Esophagus muscularis mucosa (tissue), 4 donors: ENCODE measurements at places on chromosomes 5 and 9. TPM values are rescaled to one million over a fixed set of nuclear protein-coding genes. Genes with fewer than 3 reads are reported as not detected.

GRCh38 chr9:111389406-111389805 lies 59.4 kb upstream of the OR2K2 start:
- DNase-seq = no peak

GRCh38 chr5:133952729-133953567 lies 15.5 kb downstream of the C5orf15 start:
- no peak for DNase-seq

DNA sequence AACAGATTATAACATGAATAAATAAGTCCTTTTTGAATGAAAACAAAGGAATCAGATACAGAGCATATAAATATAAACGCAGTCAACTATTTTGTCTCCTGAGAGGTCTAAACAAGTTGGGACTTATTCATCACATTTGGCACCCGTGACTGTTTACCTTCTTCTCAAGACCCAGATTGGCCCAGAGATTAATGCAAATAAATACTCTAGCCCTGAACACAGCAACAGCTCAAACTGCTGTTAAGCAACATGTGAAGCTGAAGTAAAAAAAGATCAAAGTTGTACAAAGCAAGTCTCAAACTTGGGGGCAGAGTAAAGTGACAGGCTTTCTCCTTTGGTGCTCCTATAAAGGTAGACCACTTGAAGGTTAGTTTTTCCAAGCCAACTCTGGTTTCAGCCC lies 95.0 kb upstream of the NR5A1 start:
- no peak for DNase-seq

DNA sequence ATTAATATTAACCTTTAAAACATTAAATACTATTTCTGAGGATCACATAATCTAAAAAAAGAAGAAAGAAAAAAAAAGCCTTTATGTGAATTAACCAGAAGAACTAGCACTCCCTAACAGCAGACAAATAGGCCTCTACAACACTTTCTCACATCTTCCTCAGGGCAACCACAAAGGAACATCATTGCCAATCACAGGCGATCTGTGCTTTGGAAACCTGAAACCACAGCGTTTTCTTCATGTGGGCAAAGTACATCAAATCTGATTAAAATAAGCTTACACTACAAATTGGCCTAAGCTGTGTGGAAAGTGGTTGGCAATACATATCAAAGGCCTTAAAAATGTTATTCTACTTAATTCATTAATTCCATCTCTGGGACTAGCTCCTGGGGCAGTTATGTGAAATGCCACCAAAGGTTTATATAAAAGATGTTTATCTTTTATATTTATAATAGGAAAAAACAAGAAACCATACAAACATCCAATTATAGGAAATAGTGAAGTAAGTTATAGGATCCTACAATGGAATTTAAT lies 184.8 kb upstream of the TBCA start:
- DNase-seq = no peak

DNA sequence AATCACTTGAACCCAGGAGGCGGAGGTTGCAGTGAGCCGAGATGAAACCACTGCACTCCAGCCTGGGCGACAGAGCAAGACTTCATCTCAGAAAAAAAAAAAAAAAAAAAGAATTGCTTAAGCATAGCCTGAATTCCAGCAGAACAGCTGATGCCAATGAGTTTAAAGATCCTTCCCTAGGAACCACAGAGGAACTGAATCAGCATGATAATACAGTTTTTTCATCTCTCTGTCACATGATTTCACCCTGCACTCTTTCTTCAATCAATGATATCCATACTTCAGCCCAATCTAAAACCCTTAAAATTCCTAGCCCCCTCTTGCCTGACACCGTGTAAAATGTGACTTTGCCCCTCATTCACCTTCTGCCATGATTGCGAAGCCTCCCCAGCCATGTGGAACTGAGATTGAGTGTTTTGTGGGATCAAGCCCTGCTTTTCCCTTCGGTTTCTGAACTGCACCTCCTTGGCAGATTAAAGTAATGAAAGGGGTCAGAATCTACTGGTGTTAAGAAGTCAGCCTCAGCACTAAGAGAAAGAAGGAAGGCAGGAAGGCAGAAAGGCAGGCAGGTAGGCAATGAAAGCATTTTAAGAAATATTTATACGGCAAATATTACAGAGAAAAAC lies 20.9 kb upstream of the DMXL1 start:
- DNase-seq = no peak

DNA sequence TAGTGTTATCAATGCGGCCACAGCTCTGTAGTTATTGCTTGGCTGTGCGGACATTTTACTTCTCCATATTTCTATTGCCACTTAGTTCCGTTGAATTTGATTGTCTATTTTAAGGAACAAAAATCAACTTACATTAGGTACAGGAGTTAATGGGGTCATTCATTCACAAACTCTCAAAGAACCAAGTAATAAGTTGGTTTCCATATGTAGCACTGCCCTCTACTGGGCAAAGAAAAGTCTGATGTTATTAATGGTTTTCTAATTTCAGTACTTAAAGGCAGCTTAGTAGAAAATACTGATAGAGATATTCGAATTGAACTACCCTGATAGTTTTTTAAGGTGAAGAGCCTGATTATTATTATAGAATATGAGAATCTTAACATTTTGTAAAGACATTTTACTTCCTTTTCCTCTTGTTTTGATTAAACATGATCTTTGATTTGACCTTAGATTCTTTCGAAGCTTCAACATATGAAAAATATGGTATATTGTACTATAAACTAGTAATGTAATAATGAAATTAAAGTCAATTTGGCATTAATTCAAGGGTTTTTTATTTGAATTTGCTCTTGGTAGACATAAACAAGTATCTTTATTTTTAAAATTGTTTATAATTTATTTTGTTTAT lies 119.5 kb upstream of the CTNND2 start:
- DNase-seq = no peak

DNA sequence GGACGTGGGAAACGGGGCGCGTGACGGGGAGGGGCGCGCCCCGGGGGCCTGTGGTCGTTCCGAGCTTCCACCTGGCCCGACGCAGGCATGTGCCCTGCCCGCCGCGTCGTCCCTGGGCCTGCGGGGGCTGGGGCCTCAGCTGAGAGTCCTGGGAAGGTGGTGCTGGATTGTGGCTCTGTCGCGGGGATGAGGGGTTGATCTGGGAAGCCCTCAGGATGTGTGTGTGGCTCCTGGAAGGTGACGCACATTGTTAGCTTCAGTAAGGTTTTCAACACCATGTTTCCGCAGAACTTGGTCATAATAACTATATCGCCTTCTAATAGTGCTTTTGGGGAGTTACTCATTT lies 589.1 kb downstream of the MTRR start:
- no peak for DNase-seq

DNA sequence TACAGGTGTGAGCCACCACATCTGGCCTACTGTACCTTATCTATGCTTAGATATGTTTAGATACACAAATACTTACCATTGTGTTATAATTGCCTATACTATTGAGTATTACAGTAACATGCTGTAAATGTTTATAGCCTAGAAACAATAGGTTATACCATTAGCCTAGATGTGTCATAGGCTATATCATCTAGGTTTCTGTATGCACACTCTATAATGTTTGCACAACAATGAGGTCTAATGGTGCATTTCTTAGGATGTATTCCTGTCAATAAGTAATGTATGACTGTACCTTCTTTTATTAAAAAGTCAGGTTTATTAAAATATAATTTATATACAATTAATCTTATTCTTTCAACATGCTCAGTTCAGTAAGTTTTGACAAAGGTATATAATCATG lies 683.1 kb downstream of the LRRC70 start:
- DNase-seq = no peak

DNA sequence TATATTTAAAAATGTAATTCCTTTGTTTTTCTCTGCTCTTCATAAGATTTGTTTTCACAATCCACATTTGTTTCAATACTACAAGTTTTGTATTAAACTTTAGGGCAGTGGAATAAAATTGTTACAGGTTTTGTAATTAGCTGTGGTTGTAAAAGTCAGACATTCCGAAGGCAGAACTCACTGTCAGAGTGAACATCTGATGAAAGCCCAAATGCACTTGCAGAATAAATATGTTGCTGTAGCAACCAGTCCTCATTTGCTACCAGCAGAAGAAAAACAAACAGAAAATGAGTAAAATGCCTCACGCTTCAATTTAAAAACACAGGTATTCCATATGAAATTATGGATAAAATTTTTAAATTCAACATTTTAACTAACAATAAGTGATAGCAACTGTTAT lies 740.1 kb upstream of the FAM174A start:
- no peak for DNase-seq

DNA sequence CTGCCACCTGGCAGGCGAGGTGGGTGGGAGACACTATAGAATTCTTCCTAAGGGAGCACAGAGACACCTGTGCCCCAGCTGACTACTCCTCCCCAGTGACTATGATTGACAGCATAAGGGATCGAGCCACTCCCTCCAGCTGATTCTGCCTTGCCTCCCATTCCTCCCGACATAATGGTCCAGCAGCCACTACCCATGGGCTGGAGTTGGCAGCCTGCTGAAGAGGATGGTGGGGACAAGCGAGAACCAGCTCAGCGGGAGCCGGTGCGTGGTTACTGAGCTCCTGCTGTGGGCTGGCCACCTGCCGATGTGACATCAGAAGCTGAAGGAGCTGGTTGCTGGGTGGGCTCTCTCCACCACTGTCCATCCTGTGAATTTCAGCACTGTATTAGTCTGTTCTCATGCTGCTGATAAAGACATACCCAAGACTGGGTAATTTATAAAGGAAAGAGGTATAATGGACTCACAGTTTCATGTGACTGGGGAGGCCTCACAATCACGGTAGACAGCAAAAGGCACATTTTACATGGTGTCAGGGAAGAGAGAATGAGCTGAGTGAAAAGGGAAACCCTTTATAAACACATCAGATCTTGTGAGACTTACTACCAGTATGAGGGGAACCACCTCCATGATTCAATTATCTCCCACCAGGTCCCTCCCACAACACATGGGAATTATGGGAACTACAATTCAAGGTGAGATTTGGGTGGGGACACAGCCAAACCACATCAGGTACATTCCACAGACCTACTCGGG lies 12.1 kb upstream of the NCS1 start:
- DNase-seq = no peak

GRCh38 chr9:69293156-69293555 lies 31.9 kb upstream of the ENTREP1 start:
- DNase-seq = no peak

- no peak for DNase-seq
These were observed 14.3 kb downstream of the TTC1 start for GRCh38 chr5:160023007-160023907.

GRCh38 chr5:151667083-151667482 lies 19.6 kb downstream of the SPARC start:
- no peak for DNase-seq

DNA sequence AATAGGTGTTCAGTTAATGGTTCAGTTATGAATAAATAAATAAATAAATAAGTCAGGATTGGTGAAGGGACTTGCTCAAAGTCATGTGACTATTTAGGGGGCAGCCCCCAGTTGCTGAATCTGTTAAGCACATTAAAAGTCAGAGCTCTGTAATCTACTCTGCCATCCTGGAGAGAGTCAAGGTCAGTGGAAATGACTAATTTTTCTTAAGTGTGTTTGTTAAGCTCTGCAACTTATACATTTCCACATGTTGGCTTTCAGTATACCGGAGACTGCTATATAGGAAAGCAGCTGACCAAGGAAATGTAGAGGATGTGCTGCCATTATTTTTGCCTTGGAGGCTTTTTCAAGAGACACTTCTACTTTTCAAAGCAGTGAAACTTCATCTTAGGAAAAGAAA lies 57.9 kb downstream of the KIAA1958 start:
- DNase-seq = no peak

DNA sequence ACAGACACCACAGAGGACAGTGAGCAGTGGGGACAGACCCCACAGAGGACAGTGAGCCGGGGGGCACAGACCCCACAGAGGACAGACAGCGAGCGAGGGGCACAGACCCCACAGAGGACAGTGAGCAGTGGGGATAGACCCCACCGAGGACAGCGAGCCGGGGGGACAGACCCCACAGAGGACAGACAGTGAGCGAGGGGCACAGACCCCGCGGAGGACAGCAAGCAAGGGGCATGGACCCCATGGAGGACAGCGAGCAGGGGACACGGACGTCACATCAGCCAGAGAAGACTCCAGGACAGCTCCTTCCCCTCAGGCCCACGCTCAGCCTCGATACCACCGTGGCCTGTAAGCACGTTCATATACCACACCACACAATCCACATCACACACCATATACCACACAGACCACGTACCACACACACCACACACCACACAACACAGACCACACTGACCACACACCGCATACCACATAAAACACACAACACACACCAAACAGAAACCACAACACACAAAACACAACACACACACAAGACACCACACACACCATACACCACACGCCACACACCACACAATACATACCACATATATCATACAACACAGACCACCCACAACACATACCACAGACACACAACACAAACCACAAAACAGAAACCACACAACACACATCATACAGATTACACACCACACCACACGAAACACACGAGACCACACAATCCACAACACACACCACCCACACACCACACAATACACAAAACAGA lies 5.2 kb upstream of the ZDHHC11 start:
- no peak for DNase-seq

DNA sequence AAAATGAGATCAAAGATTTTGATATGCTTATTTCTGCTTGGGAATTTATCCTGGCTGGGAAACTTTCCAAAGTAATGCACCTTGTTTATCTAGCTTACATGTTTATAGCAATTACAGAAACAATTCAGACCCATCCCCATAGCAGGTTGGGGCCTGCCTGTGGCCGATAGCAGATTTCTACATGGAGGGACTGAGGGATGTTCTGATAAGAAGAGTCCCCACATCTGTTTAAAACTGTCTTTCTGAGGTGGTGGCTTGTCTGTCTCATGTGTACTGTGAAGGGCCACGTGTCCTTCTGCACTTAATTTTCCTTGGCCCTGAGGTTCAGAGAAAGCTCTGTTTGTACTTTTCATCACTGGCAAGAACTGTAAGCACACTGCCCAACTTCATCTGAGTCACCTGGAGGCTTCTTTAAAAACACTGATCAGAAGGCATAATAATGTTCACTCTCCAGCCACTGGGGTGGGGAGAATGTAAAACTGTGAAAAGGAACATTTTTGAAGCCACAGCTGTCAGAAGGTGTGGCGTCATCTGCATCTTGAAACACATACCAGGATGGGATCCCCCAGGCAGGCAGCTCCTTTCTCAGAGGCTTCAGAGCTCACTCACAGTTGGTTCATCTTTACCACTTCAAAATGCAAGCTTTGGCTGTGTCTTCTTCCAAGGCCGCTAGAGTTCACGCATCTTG lies 80.3 kb downstream of the MAP1B start:
- DNase-seq = no peak

- DNase-seq = no peak
These were observed 16.0 kb downstream of the NR2F1 start for GRCh38 chr5:93599001-93599379.

- no peak for DNase-seq
These were observed 246.4 kb downstream of the SLIT3 start for GRCh38 chr5:169054506-169054905.

GRCh38 chr9:37953206-37953774 lies 49.4 kb upstream of the SLC25A51 start:
- no peak for DNase-seq

GADD45G gene
- total RNA-seq = 116 TPM

ACTL7B gene
- total RNA-seq = not detected

TYRP1 gene
- total RNA-seq = not detected

LIX1 gene
- total RNA-seq = 1.2 TPM

PCDHGB2 gene
- total RNA-seq = 3.3 TPM

GHR gene
- 5.3 TPM for total RNA-seq

IFNA21 gene
- total RNA-seq = not detected

DIPK1B gene
- total RNA-seq = 6.6 TPM

SLC1A1 gene
- total RNA-seq = 2.1 TPM

MYO10 gene
- total RNA-seq = 8.0 TPM

SPATA31A3 gene
- not detected for total RNA-seq
